ENCODE measurements at places on chromosomes 4 and X.
A peak's percentile ranks its signal among the peaks of the same experiment; 100 is the strongest.

GRCh38 chrX:13939741-13940597 lies 89.7 kb downstream of the GEMIN8 start:
- DNase-seq: no peak

DNA sequence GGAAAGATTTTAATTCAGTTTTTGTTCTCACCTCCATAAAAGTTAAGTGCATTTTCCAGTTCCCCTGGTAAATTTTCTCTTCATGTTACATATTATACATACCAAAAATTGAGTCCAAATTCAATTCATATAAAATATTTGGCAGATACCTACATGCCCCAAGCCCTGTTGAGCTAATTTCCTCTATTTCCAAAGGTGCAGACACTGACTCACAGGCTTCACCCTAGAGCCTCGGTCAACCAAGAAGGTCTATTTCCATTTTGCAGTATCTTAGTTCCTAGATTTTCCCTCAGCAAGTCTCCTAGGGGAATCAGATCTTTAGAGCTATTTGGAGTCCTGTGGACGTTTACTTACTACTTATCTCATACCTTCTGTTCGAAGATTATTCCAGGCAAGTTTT lies 174.4 kb downstream of the TSPAN5 start:
- no peak for DNase-seq

GRCh38 chr4:187178084-187178483 lies 454.4 kb upstream of the FAT1 start:
- no peak for DNase-seq

DNA sequence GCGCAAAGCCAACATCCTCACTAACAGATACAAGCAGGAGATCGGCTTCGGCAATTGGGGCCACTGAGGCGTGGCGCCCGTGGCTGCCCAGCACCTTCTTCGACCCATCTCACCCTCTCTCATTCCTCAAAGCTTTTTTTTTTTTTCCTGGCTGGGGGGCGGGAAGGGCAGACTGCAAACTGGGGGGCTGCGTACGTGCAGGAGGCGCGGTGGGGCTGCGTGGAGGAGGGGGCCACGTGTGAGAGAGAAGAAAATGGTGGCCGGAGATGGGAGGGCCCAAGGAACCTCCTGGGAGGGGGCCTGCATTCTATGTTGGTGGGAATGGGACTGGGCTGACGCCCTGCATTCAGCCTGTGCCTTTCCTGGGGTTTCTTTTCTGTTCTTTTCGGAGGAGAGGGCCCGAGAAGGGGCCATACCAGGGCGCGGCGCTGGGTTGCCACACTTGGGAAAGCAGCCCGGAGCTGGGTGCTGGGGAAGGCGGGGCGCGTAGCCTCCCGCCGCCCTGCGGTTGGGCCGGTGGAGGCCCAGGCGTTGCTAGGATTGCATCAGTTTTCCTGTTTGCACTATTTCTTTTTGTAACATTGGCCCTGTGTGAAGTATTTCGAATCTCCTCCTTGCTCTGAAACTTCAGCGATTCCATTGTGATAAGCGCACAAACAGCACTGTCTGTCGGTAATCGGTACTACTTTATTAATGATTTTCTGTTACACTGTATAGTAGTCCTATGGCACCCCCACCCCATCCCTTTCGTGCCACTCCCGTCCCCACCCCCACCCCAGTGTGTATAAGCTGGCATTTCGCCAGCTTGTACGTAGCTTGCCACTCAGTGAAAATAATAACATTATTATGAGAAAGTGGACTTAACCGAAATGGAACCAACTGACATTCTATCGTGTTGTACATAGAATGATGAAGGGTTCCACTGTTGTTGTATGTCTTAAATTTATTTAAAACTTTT lies 4.5 kb downstream of the MID1IP1 start:
- peak; percentile 68 for DNase-seq

GRCh38 chr4:126742885-126743284 lies 889.9 kb upstream of the INTU start:
- no peak for DNase-seq

DNA sequence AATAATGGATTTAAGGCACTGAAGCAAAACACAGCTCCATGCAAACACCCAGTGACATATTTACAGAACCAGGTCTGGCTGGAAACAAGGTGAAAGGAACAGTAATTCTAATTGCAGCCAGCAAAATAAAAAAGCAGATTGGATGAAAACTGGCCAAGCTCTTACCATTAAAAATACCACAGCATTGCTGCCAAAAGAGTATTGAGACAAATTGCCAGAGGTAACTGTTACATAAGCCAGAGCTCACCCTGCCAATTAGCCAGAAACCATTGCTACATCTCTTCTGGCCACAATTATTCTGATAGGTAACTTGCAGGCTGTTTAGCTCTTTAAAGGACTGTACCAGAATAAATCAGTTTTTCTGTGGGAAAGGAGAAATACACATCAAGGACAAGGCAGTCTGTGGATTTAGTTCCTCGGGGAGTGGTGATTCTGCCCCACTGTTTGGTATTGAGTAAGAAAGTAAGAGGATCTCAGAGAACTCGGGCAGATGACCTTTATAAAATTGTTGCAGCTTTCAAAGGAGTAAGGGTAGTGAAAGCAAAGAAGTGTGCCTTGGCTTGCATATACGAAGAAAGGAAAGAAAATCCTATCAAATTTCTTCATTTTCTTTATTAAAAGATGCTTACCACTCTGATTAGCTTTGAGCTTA lies 369.5 kb downstream of the PPP3CA start:
- DNase-seq: no peak

Data from activated naive CD4-positive, alpha-beta T cell treated with Interleukin-2 at 50 U/mL for 16 hours (primary cell).